ENCODE measurements at places on chromosomes 7 and 10.

DNA sequence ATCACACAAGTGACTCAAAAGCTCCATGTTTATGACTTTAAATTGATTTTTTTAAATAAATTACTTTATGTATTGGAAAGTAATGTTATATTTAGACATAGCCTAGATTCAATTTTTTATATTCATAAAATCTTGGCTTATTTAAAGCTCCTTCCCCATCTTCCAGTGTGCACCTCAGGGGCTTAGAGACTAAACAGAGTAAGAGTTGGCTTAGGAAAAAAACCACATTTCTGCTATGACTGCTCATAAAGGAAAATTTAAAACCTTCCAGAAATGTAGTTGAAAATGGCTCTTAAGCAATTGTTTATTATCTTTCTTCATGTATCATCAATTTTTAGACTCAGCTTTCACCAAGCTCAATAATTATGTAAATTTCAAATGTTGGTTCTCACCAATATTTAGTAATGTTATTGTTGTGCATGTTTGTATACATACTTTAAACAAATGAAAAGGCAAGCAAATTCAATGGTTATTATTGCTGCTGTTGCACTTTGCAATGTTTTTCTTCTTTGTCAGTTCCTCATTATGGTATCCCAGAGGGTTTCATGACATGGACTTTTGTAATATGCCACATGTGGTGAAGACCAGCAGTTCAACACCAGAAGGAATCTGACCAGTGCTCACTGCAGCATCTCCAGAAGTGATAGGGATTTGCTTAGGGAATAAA, 700.1 kb upstream of the ANKRD30A start:
- DNase-seq = no peak

DNA sequence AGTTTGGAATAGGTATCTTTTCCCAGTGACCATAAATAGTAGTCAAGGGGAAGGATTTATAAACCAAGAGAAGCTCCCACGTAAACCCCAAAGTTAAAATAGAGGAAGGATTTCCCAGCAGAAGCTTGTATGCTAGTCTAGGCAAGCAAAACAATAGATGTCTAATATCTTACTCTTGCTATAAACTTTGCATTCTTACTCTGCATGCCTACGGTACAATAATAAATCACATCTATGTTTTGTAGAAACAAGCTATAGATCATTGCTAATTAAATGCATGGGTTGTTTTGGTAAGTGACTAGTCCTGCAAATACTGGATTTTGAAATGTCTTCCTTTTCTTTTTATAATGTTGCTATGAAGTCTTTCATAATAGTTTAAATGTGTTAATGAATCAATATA, 585.5 kb downstream of the INHBA start:
- no peak for DNase-seq

DNA sequence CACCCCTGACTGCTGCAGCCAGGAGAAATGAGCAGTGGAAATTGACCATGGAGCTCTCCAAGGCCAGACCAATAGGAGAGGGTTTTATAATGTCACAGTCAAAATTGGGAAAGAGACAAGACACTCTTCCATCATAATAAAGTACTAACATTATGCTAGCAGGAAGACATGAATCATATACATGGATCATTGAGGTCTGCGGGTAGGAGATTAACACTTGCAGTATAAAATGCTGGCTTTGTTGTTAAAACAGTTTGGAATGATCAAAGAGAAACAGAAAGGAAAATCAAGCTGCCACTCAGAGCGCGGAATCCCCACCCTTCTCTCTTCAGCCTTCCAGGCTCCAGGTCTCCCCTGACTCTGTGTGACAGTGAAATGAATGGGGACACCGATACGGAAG, 53.4 kb upstream of the CALN1 start:
- DNase-seq = no peak

- no peak for DNase-seq
Measured at GRCh38 chr7:28509251-28510025, 97.1 kb downstream of the CREB5 start.

- DNase-seq = no peak
Measured at GRCh38 chr7:89738549-89738948, 415.7 kb upstream of the STEAP1 start.

DNA sequence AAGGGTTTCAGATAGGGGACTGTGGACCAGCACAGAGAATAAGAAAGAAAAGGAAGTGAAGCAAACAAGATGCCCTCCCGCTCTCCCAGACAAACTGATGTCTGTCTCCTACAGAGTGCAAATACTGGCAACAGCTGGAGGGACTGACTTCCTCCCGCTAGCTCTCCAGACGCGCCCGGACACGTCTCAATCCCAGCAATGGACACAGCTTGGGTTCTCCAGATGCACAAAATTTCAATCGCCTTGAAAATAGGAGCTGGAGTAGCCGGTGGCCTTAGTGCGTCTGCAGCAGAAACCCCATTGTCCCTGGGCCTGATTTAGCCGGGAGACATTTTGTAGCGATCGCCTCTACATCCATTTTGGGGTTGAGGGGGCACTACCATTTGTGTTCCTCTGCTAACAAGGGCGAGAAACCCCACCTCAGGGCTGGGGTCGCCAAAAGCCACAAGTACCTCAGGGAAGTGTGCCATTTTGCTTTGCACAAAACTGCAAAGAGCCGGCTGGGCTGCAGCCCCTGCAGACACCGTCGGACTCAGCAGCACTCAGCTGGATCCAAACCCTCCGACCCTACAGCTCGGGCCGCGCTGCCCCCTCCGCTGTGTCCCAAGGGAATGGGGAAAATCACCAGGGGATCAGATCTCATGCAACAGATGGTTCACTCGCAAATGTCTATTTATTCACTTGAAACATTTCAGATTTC, 5.9 kb downstream of the CPA2 start:
- DNase-seq = peak; percentile 83

GRCh38 chr10:72593963-72594362, 31.9 kb downstream of the MICU1 start:
- DNase-seq = no peak

DNA sequence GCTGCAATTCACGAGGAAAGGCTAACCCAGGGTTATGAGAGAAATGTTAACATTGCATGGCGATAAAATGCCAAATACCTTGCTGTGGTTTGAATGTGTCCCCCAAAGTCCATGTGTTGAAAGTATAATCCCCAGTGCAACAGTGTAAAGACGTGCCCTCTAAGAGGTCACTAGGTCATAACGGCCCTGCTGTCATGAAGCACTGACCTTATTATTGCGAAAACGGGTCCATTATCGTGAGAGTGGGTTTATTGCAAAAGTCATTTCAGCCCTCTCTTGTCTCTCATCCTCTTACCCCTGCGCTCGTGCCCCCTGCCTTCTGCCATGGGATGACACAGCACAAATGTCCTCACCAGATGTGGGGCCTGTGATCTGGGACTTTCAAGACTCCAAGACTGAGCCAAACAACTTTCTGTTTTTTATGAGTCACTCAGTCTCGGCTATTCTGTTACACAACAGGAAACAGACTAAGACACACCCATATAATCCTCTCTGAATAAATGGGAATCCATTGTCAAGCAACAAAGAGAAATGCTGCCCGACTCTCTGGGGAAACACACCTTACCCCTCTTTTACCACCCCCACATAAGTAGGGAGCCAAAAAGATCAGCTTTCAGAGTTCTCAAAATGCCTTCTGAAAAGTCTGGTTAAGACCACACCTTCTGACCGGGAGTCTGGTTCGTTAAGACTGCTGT, 73.1 kb upstream of the UCN3 start:
- DNase-seq = no peak

DNA sequence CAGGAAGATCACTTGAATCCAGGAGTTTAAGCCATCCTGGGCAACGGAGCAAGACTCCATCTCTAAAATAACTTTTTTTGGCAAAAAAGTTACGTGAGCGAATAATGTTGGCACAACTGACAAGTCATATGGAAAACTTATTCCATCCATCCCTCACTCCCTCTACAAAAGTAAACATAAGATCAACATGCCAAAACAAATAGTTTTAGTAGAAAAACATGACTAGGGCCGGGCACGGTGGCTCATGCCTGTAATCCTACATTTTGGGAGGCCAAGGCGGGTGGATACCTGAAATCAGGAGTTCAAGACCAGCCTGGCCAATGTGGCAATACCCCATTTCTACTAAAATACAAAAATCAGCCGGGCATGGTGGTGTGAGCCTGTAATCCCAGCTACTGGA, 25.6 kb downstream of the SLC25A16 start:
- DNase-seq = no peak

DNA sequence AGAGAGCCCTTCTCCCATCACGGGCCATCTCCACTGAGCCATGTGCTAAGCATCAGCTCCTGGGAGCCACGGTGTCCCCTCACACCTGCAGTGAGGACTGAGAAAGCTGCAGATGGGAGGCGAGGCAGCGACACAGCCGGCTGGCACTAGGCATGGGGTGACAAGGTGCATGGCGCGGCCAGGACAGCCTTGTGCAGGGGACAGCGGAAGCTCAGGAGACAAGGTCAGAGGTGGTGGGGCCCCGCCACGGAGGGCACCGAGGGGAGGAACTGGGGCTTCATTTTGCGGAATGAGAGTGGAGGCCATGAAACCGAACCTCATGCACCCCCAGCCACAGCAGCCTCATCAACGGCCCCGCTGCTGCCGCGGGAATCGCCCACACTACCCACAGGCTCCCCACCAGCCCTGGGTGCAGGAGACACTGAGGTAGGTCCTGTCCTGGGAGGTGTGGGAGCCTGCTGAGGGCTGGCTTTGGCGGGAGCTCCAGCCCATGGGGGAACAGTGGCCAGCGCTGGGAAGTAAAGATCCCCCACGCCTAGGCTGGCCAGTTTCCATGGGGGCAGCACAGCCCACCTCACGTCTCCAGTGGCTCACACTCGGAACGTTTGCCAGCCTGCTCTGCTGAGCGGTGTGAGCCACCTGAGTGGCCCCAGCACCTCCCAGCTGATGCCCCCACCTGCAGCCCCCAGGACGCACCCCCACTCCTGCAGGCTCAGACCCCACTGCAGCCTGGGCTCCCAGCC, 71.2 kb upstream of the INSIG1 start:
- no peak for DNase-seq

- no peak for DNase-seq
Measured at GRCh38 chr10:74104996-74105395, 45.6 kb downstream of the AP3M1 start.

DNA sequence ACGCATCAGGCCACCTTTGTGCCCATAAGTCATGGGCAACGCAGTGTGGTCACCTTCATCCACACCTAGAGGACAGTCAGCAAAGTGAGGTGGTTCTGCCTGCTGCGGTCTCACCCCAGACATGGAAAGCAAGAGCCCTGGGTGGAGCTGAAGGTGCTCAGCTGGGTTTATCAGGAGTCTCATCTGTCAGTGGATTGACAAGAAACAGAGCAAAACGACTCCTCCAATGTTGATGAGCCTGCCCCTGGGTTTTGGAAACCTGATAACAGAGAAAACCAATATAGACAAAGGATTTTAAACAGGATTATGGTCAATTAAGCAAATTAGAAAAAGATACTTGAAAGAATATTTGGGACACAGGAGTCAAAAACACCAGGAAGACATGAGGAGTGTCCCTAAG, 229.3 kb upstream of the PRSS58 start:
- DNase-seq = no peak

DNA sequence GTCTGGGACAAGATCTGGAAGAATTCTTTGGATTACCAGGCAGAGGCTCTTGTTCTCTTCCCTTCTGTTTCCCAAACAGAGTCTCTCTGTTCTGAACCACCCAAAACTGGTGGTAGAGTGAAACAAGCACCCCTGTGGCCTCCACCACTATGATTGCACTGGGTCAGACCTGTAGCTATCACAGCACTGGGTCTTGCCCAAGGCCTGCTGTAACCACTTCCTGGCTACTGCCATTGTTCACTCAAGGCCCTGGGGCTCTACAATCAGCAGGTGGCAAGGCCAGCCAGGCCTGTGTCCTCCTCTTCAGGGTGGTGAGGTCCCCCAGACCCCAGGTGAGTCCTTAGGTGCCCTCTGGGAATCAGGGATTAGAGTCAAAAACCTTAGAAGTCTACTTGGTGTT, 4.1 kb upstream of the LRRC17 start:
- no peak for DNase-seq

DNA sequence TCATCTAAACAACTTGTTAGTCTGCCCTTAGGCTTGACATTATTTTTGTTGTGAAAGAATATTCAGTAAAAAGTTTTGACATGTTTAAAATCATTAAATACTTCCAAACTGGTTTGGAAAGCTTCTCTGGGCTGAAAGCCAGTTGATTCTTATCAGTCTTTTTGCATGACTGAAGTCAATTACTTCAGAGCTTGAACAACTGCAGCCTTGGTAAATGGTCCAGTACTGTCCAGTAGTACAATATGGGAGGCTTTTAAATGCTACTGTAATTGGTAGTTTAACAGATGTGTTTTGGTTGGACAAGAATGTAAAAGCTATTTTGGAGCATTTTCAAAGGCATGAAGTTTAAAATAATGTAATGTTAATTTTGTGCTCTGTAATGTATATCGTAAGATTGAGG, 103.4 kb downstream of the SDK1 start:
- DNase-seq = no peak

DNA sequence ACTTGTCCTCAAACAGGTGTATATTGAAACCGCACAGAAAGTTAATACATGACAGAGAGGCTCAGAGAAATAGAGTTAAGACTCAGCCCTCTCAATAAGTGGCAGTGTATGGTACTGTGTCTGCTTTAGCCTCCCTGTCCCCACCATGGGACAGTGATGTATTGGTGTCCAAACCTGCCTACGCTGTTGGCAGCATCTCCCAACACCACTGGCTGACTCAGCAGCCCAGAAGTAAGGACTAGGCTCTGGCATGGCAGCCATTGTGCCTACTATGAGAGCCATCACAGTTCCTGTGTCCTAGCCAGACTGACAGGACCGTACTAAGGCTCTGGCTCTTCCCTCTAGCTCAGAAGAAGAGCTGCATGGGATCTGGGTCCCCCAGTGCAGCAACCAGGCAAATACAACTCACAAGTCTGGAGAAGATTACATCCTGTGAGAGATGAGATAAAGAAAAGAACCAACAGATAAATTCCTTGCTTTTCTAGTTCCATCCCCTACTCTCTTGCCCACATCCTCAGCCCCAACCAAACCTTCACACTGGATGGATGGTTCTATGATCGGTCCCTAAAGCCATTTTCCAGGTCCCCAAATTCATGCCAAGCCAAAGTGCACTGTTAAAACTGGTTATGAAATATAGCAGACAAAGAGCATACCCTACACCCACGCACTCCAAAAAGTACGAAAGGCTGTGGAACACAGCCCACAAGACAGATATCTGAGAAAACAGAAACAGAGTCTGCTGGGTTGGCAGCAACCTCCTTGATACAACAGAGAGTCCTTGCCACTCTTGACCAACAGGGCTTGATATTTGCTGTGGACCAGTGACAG, 44.1 kb upstream of the DMTF1 start:
- DNase-seq = no peak

DNA sequence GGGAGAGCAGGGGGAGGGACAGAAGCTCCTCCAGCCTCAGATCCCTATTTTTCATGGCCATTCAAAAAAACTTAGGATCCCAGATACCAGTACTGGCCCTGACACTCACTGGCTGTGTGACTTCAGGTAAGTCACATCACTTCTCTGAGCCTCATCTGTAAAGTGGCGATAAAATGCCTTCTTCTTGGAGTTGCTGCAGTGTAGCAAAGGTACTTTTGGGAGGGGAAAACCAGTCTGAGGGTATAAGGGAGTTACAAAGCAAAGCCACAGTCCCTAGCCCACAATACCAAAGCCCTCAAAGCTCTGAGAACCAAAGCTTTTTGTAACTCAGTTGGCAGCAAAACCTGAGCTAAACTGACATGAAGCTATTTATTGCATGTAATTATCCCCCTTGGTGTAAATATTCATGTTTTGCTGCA, 43.4 kb upstream of the COL13A1 start:
- DNase-seq = no peak
